ENCODE measurements at places on chromosomes 16 and 17.

DNA sequence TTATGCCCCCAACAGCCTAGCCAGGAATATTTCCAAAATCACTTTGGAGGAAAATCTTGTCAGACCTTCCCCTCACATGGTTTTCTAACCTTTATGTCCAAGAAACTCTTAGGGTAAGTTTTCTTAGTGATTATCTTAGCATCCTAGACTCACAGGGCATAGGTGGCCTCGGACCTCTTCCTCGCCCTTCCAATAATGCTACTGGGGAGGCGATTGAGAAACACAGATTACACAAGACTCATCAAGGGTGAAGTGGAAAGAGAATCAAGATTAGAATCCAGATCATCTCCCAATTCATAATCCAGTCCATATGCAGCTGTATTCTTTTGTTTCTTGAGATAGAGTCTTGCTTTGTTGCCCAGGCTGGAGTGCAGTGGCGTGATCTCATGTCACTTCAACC, 358.4 kb upstream of the CDH5 start:
- DNase-seq: no peak

- DNase-seq: no peak
Measured at GRCh38 chr17:79844869-79845600, 5.8 kb upstream of the CBX4 start.

DNA sequence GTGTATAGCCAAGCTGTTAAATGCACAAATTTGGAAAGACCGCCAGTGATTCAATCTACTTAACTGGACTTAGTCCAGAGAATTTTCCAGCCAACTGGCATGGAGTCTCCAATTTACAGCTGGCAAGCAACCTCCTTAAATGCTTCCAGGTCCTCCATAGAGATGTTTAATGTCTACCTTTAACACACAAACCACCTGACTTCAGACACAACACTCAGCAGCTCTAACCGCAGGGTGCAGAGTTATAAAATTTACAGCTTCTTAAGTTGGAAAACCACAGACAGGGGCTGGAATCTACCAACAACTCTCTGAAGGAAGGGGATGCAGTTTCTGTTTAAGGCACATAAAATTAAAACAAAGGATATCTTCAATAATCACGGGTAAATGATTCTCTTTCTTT, 106.9 kb downstream of the SYCE1L start:
- no peak for DNase-seq

DNA sequence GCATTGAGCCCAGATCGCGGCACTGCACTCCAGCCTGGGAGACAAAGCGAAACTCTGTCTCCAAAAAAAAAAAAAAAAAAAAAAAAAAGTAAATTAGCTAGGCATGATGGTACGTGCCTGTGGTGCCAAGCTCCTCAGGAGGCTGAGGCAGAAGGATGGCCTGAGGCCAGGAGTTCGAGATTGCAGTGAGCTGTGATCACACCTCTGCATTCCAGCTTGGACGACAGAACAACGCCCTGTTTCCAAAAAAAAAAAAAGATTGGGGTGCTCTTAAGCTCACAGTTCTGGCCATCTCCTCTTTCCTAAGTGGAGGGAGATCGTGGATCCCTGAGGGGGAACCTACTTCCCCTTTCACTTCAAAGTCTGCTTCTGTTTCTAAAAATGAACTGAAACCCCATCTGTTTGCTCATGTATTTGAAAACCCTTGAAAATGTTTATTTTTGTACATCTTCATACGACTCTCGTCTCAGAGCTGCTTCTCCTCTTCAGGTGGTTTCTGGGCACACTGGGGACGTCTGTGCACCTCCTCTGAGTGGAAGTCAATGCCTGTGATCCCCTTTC, 138.8 kb downstream of the PRKCA start:
- DNase-seq: no peak

DNA sequence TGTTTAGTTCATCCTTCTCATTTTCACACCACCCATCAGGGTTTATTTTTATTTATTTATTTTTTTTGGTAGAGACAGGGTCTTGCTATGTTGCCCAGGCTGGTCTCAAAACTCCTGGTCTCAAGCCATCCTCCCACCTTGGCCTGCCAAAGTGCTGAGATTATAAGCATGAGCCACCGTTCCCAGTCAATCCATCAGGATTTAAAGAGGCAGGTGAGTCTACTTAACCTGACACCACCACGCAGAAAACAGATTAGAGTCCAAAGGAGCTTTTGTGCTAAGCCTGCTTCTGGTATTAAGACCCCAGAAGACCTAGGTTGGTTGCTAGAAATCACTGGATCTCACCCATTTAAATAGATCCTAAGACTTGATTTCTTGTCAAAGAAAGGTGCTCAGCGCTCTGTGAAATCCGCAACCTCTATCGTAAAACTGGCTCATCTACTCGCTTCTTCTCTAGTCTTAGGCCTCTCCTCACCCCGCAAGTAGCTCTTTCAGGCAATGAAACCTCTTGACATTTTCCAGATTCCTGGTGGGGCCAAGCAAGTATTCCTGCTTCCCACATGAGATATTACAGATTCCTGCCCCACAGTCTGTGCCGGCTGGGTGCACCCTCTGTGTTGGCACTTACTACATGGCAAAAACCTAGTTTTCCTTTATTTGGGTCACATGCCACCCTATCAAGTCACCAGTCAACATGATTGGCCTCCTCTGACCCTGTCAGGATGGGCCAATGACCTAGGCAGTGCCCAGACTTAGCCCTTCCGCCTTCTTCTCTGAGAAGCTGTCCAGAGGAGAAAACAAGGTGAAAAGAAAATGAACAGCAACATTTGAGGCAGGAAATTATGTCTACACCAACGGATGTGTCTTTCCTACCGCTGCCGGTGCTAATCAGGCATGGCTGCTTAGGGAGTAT, 9.0 kb downstream of the PITPNA start:
- no peak for DNase-seq

GRCh38 chr16:50273888-50274325, 7.6 kb downstream of the ADCY7 start:
- no peak for DNase-seq

GRCh38 chr17:64343833-64344637, 46.6 kb downstream of the PECAM1 start:
- no peak for DNase-seq

DNA sequence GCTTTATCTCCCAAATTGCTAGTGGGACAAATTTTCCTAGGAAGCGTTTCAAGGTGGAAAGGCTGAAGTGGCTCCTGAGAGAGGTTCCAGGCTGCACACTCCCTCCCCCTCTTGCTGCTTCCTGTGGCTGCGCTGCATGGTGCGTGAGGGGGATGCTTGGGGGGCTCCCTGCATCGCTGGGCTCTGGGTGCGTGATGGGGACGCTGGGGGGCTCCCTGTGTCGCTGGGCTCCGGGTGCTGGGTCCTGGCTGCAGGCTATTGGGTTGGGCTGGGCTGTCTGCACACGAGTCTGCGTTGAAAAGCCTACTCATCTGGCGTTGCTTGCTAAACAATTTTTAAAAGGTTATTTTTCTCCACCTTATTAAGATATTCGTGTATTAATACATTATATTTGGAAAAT, 30.1 kb downstream of the NDEL1 start:
- DNase-seq: no peak

GRCh38 chr17:78146471-78146869, 285 bp downstream of the C17orf99 start:
- DNase-seq: no peak

DNA sequence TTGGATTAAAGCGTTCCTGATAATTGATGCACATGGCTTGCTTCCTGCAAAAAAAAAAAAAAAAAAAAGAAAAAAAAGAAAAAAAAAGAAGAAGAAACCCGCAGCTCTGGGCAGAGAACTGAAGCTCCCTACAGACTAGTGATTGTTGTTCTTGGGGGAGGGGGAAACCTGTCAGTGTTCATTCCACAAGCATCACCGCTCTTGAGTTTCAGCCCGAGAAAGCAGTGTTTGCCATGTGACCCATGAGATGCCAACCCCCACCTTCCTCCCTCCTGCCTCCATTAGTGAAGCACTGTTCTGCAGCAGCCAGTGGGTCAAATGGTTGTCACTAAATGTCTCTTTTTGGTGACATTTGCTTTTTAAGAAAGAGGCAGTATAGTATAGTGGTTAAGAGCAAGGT, 1.7 kb downstream of the USP43 start:
- no peak for DNase-seq

DNA sequence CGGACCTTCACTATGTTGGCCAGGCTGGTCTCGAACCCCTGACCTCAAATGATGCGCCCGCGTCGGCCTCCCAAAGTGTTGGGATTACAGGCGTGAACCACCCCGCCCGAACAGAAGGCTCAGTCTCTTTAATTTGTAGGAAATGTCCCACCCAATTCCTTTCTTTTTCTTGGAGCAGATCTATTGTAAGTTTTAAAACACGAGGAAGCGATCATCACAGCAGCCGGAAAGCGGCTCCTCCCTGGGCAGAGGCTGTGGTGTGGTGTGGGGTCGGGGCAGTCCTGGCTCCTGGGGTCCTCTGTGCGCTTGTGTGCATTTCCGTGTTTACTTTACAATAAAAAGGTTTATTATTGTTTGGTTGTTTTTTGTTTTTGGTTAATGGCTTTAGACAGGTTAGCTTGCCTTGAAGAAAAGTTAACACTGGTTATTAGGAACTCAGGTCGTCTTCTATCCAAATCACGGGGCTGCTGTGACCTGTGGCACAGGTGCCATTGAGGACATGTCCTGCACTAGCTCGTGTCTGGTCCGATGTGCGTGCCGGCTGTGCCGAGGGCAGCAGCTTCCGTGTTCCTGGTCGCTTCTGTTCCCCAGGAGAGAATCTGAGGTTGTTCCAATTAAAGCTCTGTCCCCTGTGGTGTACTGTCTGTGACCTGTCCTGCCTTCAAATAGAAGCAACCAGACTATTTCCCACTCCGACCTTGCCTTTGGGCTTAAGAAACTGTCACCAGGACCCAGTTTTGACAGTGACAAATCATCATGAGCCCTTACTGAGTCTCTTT, 83.1 kb downstream of the SEC14L1 start:
- DNase-seq: no peak

DNA sequence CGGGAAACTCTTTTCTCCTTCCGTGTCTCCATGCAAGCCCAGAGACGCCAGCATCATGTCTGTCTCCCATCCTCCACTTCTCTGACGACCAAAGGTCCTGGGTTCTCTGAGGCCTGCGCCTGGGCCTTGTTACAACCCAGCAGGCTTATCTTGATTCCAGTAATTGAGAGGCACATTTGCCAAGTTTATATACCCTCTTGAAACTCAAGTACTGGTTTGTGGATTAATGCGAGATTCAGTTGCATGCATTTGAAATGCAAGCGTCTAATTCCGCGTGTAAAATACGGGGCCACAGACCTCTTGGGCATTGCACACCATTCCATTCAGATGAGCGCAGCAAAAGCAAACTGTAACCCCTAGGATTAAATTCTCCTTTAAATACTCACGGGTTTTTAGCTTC, 28.7 kb upstream of the CRISPLD2 start:
- DNase-seq: no peak

- DNase-seq: no peak
Measured at GRCh38 chr16:84176192-84177053, 10.4 kb downstream of the TAF1C start.

DNA sequence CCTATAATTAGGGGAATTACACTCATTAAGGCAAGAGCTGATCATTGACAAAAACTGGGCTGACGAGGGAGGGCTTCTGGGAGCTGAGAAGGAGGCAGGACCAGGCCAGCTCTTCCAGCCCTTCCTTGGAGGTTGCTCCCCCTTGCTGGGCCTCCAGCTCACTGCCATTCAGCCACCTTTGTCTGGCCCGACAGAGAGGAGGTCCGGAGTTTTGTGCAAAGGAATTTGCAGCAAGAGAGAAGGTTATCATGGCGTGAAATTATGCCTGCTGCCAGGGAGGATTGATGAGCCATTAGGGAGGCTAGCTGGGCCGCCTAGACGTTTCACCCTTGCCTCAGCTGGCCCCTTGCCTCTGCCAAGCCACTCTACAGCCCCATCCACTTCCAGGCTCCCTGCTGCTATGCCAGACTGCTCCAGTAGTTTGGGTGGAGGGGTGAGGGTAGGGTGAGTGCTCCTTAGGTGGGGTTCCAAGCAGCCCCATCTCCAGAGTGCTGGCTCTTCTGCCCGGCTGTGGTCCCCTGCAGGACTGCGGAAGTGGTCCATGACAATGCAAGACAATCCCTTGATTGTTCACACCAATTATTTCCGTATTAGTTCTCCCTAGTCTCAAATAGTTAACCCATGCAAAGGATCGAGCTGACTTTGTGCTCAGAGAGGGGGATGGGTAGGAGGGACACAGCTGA, 17.1 kb upstream of the PHF12 start:
- no peak for DNase-seq

DNA sequence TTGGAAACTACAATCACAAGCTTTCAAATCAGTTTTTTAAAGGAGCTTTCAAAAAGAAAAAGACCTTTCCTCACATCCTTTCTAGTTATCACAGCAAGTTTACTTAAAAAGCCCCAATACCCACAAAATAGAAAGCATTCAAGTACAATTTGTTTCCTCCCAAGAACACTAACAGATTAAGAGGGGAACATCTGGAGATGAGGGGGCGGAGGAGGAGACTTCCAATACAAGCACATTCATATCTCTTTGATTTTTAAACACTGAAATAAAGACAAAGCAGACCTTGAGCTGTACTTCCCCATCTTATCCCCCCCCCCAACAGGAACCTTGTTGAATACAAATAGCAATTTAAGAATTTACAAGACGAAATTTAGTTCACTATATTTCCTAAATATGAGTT, 2.0 kb downstream of the YWHAE start:
- no peak for DNase-seq

- no peak for DNase-seq
Measured at GRCh38 chr16:17084130-17084529, 386.6 kb downstream of the XYLT1 start.

GRCh38 chr16:64364016-64364415, 757.8 kb downstream of the CDH11 start:
- no peak for DNase-seq

DNA sequence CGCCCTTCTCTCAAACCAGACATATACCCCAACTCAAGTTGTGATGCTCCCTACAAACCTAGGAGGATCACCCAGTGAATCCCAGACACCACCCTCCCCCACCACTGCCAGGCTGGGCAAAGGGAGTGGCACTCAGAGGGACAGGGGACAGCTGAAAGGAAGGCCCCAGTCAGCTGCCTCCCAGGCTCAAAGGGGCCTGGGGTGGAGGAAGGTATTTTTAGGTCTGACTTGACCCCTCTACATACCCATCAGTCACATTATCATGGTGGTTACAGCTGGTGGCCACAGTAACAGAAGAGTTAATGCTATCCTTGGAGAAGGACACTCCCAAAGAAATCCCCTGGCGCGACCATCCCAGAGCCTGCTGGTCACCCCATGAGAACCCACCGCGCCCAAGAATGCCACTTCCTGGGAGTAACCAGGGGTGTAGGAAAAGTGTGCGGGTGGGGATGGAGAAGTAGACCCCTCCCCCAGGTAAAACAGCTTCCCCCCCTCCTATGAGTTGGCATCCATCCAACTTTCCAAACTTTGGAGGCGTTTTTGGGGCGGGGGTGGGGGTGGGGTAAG, 1.1 kb downstream of the CACNB1 start:
- DNase-seq: no peak

DNA sequence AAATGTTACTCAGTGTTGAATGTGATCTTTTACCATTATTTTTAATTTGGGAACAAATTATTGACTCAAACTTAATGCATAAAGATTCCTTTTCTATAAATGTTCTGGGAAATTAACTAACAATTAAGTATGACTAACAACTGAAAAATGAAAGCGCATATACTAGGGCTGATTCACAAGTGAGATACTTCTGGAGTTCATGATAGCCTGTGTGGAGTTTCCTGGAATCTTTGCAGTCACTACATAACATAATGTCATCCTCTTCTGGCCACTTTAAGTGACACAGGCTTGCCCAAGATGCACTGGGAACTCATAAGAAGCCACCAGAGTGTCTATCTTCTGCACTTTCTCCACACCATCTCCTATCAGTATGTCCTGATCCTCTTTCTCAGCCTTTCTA, 450.3 kb upstream of the CDH11 start:
- DNase-seq: no peak
